NCI-H82 (cell line): ENCODE measurements at places on chromosomes 5 and 9.

DNA sequence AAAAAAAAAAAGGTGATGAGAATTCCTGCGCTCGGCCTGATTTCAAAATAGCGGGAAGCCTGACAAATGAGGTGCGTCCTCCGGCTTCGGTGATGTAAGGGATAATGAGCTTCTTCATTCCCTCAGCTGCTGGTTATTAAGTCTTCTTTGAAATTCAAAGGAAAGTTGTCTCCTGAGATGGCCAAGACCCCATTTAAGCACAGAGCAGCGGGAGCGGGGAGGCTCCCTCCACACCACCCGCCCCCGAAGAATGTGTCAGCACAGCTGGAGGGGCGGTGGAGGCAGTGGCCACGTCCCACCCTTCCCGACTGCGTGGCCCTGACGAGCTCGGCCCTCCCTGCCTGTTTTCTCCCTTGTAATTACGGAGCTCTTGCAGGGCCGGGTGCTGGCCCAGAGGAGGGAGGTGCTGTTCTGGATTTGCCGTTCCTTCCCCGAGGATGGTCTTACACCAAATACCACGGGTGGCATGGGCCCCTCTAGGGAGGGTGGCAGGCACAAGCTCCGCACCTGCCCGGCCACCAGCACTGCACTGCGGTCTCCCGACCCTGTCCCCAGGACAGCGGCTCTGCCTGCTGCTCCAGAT lies 31.0 kb downstream of the SLC9A3 start:
- no peak for DNase-seq

GRCh38 chr9:482739-483138 lies 268.1 kb downstream of the DOCK8 start:
- DNase-seq = no peak

DNA sequence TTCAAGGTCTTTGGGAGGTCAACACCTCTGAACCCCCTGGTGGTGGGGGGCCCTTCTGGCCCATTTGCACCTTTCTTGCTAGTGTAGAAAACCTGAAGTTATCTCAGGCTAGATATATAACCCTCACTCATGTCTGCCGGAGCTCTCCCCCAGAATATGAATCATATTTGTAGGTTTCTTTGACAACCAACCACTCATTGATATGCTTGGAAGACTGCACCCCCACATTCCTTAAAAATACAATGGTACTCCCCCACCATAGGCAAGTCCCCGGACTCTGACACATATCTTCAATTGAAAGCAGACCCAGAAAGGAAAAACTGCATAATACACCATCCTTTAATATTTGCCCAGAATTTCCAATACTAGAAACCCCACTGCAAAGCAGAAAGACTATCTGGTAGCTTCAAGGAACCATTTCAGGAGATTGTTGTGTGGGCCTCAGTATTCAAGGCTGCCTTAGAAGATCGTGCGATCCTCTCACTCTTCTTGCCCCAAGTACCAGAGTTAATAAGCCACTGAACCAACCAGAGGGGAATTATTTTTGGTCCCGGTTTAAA lies 978 bp upstream of the UBE2B start:
- no peak for DNase-seq

- peak; percentile 95 for DNase-seq
These were observed 1.9 kb downstream of the JADE2 start for GRCh38 chr5:134527156-134527960.

- DNase-seq = peak; percentile 8
These were observed 141.1 kb upstream of the TARS1 start for GRCh38 chr5:33299621-33300208.

- DNase-seq = peak; percentile 91
These were observed 21.6 kb downstream of the NDST1 start for GRCh38 chr5:150529555-150529954.

- no peak for DNase-seq
These were observed 99.0 kb downstream of the MEGF10 start for GRCh38 chr5:127389601-127390000.

DNA sequence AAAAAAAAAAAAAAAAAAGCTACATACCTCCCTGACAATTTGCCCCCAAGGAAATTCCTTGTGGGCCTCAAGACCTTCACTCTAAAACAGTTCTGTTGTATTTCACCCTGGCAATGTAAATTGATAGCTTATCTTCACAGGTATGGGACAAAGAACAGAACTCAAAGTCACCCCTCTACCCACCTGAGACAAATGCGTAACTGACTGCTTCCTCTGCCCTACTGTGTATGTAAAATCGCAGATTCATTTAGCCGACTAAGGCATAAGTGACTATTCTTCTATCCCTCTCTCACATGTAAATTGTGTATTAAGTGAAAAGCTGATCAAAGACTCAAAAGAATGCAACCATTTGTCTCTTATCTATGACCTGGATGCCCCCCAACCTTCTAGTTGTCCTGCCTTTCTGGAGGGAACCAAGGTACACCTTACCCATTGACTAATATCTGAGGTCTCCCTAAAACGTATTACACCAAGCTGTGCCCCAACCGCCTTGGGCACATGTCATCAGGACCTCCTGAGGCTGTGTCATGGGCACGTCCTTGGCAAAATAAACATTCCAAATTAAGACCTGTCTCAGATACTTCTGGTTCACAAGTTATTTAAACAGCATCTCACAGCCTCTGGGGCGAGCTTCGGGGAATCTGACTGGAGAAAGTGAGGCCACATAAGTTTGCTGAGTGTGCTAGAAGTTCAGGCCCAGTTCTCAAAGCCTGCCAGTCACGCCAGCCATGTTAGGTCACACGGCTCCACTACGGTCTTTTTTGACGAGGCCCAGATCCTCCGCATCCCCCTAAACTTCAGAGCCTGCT lies 954 bp downstream of the TBCA start:
- DNase-seq = no peak

GRCh38 chr9:135644631-135645218 lies 5.4 kb upstream of the GLT6D1 start:
- no peak for DNase-seq

- DNase-seq = no peak
These were observed 515.6 kb downstream of the CCDC171 start for GRCh38 chr9:16068476-16068875.

- DNase-seq = no peak
These were observed 33.8 kb upstream of the ALDH1A1 start for GRCh38 chr9:72986522-72987116.

GRCh38 chr5:37791321-37791720 lies 48.5 kb downstream of the GDNF start:
- DNase-seq = no peak

DNA sequence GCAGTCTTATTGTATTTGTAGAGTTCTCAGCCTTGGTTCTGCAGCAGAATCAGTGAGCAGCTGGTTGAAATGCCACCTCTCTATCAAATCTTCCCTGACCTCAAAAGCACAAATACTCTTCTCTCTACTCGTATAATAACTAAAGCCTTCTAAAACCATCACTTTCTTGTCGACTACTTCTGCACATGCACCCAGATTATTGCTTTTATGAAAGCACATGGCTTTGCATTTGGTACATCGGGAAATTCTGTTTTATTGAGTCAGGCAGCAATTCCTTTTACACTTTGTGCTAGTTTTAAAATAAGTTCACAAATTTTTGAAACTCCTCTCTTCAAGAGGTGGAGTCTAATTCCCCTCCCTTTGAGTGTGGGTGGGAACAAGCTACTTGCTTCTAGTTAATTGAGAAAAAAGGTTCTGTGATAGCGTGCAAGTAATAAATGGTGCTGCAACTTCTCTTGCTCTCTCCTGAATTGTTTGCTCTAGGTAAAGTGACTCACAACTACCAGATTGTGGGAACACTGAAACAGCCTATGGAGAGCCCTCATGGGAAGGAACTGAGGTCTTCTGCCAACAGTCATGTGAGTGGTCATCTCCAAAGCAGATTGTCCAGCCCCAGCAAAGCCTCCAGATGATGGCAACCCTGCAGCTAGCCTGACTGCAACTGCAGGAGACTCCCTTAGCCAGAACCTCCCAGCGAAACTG lies 66.0 kb upstream of the TAF1L start:
- no peak for DNase-seq

DNA sequence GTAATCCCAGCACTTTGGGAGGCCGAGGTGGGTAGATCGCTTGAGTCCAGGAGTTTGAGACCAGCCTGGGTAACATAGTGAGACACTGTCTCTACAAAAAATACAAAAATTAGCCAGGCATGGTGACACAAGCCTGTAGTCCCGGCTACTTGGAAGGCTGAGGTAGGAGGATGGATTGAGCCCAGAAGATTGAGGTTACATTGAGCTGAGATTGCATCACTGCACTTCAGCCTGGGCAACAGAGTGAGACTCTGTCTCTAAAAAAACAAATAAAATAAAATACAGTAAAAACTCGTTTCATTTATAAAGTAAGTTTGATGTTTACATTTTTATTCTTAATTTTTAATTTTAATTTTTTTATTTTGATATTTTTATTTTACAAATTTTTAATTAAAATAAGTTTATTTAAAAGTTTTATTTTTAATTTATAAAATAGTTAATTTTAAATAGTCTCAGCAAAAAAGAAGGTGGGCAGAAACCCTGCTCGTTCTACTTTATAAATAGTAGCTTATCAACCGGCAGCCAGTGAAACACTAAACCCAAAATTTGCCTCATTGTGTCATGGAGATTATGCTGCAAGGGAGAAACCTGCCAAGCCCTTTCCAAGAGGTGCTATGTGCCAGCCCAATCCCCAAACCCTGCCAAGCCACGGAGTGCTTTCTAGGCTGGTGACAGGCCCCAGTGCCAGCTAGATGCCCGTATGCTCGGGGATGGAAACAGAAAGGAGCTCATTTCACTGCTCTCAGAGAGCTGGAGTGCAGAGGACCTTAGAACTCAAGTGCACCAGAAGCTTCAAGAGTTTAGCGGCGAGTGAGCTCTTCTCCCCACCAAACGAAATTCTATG lies 38.9 kb downstream of the SERINC5 start:
- DNase-seq = no peak

DNA sequence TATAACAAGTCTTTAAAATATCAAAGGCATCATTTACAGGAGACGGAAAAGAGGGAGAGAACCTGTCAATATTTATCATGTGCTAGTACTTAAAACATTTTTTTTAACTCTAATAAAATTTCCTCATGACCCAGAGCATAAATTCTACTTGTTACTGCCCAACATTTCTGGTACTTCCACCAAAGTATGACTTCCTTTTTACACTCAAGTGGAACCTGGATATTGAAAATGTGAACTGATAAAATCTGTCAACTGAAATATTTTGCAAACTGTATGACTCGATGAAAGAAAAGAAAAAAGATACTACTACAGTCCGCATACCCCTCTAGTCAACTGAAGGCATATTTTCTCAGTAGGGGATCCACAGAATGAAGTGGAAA lies 37.1 kb downstream of the FAM13B start:
- DNase-seq = no peak

GRCh38 chr5:136309932-136310598 lies 55.3 kb downstream of the TRPC7 start:
- DNase-seq = no peak

- no peak for DNase-seq
These were observed 135.9 kb downstream of the ZSWIM6 start for GRCh38 chr5:61467766-61468482.

DNA sequence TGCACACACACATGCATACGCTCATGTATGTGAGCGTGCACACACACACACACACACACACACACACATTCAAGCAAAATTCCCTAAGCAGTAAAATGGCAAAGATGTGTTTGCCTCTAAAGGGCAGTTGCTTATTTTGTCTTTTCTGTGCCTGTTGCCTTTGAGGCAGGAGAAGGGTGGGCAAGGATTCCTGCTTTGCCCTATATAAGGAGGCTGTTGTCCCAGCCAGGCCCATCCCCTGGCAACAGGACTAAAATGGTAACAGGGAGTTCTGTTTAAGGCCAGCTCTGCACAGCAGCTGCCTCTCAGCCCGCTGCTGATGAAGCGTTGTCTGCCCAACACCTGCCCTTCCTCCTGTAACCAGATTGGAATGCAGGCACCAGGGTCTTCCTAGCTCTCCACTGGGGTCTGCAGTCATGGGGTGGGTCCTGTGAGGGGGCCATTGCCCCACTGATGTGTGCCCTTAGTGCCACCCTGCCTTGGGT lies 64.4 kb downstream of the PPARGC1B start:
- peak; percentile 12 for DNase-seq

GRCh38 chr5:66708368-66708767 lies 112.2 kb downstream of the MAST4 start:
- DNase-seq = no peak

- no peak for DNase-seq
These were observed 9.1 kb upstream of the EGFLAM start for GRCh38 chr5:38249301-38249700.

GRCh38 chr9:73077625-73078030 lies 74.0 kb upstream of the ANXA1 start:
- no peak for DNase-seq

DNA sequence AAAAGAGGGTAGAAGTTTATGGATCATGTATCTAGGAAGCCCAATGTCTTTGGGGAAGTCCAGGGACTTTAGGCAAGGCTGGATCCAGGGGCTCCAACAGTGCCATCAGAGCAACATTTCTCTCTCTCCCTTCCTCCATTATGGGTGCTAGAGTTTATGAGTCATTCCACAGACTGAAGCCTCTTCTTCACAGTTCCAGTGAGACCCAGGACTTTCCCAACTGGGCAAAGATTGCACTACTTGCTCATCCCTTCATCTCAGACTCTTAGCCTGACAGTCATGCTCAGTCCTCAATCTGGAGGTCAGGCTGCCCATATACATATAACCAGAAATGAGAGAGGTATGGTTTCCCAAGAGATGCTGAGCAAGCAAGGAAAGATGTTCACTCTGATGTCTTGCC lies 110.7 kb downstream of the FEM1C start:
- no peak for DNase-seq

- no peak for DNase-seq
These were observed 26.7 kb upstream of the SPINK14 start for GRCh38 chr5:148141645-148142044.

- DNase-seq = no peak
These were observed 2.8 kb downstream of the TENT4A start for GRCh38 chr5:6715758-6716628.

GRCh38 chr5:134007581-134008265 lies 2.9 kb upstream of the VDAC1 start:
- DNase-seq = peak; percentile 54

DNA sequence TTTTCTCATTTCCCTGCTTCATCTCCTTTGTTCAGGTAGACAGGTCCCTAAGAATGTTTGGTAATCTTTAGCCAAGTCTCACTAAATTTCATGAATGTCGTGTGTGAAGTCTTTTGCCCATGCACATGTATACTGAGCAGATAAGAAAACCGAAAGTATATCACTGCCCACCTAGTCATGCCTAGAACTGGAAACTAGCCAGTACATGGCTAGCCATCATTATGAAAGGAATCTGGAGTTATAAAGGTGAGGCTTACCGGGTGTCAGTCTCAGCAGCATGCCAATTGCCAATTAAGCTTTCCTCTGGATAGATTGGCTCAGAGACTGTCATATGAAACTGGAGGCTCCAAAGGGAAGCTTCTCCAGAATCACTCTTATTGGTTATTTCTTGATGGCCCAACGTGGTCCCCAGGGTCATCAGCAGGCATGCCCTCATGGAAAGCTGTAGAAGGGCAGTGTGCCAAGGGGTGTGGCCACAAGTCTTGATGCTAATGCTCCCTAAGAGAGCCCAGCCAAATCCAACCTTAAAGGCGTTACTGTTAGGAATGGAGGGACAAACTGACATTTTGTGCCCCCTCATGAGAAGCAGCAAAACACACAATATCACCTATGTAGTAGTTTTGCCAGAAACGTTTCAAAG lies 307.3 kb upstream of the PIK3R1 start:
- no peak for DNase-seq

- DNase-seq = no peak
These were observed 53.1 kb upstream of the EDIL3 start for GRCh38 chr5:84437673-84438315.

GRCh38 chr5:180618829-180619562 lies 27.7 kb upstream of the SCGB3A1 start:
- DNase-seq = peak; percentile 51

GRCh38 chr5:30808996-30809395 lies 384.5 kb upstream of the CDH6 start:
- peak; percentile 94 for DNase-seq
